Retina (tissue), 1 donor: ENCODE measurements at places on chromosomes 7 and 10.
A peak's percentile ranks its signal among the peaks of the same experiment; 100 is the strongest.

- DNase-seq: no peak
Observed at GRCh38 chr10:96491303-96491702, 22.4 kb downstream of the TLL2 start.

DNA sequence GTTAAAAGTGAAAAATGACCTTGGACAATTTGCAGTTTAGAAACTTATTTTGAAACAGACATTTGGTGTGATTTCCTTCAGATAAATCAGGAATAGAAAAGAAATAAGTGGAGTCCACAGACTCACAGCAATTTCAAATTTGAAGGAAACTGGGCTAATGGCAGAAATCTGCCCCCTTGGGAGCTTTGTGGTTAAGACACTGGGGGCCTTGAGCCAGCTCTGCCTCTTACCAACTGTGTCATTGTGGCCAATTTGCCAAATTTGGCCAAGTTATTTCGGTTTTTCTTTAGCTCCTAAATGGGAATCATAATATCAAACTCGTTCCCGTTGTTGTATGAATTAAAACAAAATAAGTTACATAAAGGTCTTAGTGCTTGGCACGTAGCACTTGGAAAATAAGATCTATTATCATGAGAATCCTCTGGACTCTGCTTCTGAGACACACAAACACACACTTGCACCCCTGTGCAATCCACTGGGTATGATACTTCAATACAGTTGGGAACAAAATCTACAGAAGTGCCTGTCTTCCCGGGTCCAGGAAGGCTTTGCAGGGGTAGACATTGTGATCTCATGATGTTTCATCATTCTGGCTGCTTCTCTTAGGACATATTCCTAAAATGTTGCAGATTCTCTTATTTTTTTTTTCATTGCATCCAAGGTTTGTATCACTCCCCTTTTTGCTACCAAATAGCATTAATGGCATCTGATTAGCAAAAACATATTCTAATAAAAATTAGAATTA lies 4.9 kb downstream of the ARMC3 start:
- no peak for DNase-seq

DNA sequence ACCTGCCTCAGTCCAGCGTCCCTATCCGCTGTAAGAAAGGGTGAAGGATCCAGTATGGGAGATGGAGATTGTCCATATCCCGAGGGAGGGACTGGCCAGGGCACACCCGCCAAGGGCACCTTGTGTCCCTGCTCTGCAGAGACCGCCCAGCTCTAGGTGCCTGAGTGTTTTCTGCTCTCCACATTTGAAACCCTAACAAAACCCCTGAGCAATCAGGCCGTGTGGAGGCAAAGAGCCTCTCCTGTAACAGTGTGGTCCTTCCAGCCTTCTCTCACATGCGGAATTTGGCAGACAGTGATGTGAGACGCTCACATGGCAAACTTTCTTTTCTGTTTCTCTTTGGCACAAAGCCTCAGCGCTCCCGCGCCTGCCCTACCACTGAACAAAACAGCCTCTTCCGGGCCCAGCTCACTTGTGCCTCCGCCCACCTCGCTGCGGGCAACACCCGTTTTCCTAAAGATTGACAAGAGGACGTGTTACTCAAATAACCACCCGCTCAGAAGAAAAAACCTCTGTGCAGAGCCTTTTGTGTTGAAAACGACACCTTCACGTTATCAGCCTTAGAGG lies 514.8 kb downstream of the DNAJB6 start:
- no peak for DNase-seq

DNA sequence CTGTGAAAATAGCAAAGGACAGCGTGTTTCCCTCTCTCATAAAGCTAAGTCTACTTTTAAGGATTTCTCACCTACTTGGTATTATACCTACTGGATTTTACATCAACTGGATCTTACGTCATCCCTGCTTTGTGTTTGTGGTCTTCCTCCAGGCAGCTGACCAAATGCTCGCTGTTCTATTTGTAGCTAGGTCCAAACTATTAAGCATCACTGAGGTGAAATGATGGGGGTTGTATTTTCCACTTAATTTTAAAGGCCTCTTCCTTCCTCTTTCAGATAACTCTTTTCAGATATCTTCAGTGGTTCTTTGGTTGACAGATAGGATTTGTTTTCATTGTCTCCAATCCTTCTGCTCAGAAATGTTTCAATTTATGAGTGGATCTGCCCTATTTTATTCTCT lies 169.7 kb downstream of the RNLS start:
- DNase-seq: no peak

DNA sequence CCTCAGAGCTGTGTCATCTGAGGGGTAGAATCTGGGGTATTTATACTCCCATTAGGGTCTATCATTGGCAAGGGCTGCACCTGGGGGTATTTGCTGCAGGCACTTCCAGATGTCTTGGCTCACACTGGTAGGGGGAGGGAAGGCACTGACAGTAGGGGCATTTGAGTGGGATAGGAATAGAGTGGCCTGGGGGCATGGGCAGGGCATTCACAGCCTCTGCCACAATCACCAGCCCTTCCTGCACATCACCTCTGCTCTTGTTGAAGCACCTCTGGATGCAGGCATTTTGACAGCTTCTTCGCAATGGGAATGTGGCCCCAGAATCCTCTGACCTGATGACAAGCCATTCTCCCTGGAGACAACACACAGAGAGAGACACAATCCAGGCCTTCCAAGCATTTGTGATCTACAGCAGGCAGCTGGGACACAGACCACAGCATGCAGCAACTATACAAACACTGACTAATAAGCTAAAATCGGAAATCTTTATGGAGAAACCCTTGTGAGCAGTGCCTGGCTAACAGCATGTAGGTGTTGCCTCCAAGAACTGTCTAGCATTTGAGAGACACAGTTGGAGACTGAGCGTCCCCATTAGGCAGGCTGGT lies 178.5 kb downstream of the KCNMA1 start:
- no peak for DNase-seq

GRCh38 chr10:132422903-132423825 lies 26.2 kb downstream of the PWWP2B start:
- no peak for DNase-seq

DNA sequence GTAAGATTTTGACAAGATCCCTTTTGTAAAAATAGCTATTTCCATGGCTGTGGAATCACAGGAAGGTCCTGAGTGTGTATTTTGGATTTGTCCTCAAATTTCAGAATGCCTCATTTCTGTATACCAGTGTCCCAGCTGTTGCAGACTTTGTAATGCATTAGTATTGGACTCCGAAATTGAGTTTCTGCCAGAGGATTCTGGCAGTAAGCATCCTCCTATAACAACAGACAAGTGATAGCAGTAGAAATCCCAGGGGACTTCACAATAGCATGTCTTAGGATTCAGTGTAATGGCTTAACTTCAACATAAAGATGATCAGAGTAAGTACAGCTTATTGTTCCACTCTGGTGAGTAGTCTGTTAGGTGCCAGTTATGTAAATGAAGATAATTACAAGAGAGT lies 104.6 kb downstream of the FOXP2 start:
- peak; percentile 12 for DNase-seq

DNA sequence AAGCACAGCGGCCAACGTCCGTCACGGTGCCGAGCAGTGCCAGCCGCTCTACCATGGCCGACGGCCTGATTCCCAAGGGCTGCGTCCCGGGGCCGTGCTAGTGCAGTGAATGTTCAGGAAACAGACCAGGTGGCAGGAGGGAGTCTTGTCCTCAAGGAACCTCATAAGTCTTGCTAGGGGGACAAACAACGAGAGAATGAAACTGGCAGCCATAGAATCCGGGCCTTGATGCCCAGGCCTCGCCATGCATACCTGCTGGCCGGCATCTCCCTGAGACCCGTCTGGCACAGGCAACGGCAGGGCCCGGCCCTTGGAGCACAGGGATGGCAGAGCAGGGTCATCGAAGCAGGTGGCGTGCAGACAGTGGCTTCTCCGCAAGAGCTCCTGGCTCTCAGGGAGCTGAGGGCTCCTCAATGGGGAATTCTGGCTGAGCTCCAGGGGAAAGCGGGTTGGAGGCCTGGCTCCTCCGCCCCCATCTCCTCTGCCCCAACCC lies 58.8 kb downstream of the DIP2C start:
- DNase-seq: peak; percentile 33

DNA sequence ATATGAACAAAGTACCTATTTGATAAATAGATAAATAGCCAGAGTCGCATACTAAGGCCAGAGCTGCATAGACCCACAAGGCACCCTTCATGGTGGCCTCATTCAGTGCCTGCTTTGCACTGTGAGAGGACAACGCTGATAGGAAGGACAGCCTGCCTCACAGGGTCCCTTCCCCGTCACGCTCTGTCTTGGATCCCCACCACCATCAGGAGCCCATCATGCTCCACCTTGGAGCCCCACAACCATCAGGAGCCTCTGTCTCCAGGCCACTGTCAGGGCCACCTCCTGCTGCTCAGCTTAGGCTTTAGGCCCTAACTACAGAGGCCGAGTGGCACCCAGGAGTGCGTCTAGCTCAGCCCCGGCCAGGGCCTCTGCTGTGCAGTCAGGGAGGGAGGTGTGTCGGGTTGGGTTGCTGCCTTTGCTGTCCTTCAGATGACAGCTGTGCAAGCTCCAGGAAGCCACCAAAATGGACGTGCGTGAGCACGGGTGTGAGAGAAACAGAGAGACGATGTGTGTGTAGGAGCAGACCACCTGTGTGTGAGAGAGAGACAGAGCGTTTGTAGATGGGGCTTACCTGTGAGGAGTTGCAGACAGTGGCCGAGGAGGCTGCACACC lies 516.9 kb downstream of the GLRX3 start:
- no peak for DNase-seq

DNA sequence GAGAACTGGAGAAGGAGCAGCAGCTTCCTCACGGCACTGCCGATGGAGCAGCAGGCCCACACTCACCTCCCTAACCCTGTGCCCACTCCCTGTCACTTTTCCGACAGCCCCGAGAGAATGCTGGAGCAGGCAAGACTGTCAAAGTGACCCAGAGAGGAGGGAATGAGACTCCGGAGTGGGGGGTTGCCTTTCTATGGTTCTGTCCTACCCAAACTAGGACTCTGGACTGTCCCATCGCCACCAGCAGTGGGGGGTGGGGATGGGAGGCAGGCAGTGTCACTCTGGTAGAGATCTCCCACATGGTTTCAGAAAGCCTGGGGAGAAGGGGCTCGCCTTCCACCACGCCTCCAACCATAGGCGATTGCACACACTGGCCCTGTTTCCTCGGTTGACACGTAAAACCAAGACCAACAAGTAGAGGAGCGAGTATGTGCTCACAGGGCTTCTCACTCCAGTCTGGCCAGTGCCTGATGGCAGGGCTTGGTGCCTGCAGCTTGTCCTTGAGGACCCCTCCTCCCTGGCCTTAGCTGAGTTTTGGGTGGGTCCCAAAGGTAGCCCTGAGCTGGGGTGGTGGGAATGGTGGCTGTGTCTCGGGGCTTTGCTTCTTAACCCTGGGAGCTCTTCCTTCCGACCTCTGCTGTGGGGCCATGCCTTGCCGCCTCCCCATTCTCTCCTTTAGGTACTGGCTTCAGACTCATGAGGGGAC lies 148.5 kb downstream of the PTPN20 start:
- no peak for DNase-seq

DNA sequence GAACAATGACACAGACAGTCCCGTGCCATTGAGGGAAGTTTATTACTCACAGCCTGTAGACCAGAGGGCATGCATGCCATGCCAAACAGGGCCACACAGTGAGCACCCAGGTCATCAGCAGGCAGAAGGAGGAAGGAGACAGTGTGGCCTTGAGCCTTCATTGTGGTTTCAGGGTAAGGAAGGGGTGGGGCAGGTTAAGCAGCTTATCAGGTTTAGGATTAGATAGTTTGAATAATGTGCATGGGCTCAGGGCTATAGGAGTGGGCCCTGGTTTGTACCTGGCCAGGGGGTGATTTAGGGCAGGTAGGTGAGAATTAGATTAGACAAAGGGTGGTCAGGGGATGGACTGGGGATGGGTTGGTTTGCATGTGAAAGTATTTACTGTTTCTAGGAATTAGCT lies 67.9 kb downstream of the ADCY1 start:
- no peak for DNase-seq

- no peak for DNase-seq
Observed at GRCh38 chr10:125263551-125263950, 103.2 kb upstream of the CTBP2 start.

- DNase-seq: peak; percentile 51
Observed at GRCh38 chr7:55887821-55888247, 578 bp downstream of the ZNF713 start.

- DNase-seq: peak; percentile 85
Observed at GRCh38 chr10:124092860-124093773, at the start of gene CHST15. Gene CHST15 (minus strand): TSS chr10:124093598. CDS start chr10:124046212, 47,386 bp downstream.

DNA sequence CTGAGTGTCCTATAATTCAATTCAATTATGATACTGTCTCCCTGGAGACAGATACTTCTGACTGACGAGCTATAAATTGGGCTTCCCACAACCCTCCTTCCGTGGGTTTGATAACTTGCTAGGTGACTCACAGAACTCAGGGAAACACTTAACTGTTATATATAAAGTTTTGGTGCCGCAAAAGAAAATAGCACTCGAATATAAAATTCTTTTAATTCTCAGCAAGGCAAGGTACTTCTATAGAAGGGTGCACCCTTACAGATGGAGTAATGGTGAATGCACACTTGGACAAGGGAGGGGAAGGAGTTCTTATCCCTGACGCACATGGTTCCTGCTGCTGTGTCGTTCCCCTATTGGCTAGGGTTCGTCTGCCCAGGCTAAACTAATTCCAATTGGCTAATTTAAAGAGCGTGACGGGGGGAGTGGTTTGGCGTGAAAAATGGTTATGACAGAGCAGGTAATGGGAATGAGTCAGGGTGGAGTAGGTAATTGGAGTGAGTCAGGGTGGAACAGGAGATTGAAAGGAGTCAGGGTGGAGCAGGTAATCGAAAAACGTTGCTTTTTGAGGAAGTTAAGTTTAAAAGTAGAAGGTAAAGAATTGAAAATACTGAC lies 20.8 kb upstream of the GHITM start:
- no peak for DNase-seq

DNA sequence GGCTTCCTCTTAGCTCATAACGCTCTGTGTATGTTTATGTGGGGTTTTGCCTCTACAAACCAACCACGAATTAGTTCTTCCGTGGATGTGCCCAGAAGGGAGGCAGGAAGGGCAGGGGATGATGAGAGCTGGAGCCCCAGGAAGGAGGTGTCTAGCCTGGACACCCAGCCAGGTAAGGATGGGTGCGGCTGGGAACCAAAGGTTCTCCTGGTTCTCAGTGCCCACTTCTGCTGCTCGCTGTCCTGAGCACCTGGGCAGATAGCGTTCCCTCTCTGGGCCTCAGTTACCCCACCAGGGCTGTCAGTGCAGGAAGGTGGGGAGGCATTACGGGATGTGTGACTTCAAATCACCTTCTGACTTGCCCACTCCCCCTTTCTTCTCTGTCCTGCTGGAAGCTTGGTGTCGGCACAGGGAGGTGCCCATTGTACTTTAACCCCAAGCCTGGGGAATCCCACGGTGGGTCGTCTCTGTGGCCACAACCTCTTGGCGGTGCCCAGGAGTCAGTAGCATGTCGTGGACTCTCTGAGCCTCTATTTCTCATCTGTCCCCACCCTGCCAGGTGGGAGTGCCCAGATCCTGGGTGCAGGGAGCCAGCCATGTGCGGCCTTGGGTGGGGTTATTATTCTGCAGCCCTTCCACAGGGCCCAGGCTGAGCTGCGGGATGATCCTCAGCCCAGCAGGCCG lies 18.7 kb upstream of the PCBD1 start:
- no peak for DNase-seq

GRCh38 chr10:850093-850492 lies 81.4 kb downstream of the LARP4B start:
- no peak for DNase-seq

- no peak for DNase-seq
Observed at GRCh38 chr7:158539711-158540146, 47.9 kb downstream of the PTPRN2 start.

GRCh38 chr10:16439295-16439694 lies 2.5 kb downstream of the PTER start:
- DNase-seq: no peak
